ENCODE measurements at places on chromosomes 1 and 21.

DNA sequence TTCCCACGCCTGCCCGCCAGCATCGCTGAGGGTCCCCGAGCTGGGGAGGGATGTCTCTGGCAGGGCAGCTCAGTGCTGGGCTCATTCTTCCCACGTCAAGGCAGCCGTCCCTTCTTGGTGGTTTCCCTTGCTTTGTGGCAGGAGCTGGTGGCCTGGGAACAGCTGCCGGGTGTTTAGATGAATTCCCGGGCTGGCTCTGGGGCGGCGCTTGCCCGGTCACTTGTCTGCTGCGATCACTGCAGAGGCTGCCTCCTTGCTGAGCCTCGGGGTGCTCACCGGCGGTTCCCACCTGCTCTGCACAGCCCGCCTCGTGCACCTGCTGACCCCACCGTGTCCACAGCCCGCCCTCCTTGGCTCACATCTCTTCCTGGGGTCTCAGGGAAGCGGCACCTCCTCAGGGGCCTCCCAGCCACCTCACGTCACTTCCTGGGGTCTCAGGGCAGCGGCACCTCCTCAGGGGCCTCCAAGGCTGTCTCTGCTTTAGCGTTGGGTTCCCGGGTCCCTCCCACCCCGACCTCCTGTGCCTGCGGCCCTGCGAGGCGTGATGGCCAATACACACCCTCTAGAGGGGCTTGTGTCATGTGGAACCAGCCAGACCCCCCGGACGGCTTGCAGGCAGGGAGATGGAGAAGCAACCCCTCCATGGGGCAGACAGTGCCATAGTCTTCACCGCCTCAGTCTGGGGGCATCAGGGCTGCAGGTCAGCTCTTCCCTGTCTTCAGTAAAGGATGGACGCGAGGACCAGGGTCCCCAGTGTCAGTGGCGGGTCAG is 13.5 kb downstream of the COL18A1 start:
- no peak for DNase-seq

DNA sequence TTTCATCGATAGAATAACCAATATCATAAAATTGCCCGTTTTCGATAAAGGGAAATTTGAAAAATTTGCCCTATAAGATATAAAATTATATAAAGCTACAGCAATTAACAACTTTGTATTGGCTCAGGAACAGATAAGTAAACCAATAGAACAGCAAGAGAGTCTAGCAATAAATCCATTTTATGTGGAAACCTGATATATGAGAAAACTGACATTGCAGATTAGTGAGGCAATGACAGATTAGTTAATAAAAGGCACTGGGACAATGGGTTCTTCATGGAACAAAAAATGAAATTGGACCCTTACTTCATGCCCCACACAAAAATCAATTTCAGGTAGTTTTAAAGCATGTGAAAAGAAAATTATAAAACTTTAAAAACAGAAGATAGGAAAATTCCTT is 169.9 kb upstream of the ST6GALNAC5 start:
- DNase-seq = no peak

DNA sequence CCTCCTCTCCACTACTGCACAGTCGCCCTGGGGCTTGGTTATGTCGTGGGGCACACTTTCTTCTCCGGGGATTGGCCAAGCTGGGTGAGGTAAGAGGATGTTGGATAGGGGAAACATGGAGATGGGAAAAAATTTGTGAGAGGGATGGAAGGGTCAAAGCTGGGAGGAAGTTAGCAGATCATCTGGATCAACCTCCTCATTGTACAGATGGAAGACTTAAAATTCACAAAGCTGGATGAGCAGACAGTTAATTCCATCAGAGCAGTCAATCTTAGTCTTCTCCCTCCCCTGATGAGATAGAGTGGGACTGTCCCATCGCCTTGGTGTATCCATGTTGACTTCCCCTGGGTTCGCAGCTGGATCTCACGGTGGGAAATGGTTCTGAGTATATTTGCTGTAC is 69.6 kb upstream of the CNTN2 start:
- DNase-seq = no peak

- DNase-seq = no peak
Measured at GRCh38 chr1:184828369-184828717, 73.7 kb upstream of the EDEM3 start.

DNA sequence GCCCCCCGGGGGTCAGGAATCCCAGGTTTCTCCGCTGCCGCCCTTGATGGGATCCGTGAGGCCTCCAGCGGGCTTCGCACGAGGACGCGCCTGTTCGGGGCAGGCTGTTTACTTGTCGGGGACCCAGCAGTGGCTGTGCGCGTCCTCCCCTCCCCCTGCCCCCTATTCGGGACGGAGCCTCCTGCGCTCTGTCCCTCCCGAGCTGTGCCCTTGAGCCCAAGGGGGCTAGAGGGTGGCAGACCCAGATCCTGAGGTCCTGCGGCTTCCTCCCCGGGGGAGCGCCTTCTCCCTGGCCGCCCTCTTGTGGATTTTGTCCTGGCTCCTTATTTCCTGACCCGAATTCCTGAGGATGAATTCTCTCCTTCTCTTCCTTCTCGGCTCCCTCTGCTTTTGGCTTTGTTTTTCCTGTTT is 38.4 kb downstream of the PIK3CD start:
- DNase-seq = peak; percentile 24

GRCh38 chr1:231953660-231954059 is 327.1 kb downstream of the DISC1 start:
- DNase-seq = no peak

- DNase-seq = no peak
Measured at GRCh38 chr1:221069178-221069903, 190.1 kb downstream of the HLX start.

GRCh38 chr1:10679496-10680220 is 116.8 kb downstream of the CASZ1 start:
- peak; percentile 78 for DNase-seq

DNA sequence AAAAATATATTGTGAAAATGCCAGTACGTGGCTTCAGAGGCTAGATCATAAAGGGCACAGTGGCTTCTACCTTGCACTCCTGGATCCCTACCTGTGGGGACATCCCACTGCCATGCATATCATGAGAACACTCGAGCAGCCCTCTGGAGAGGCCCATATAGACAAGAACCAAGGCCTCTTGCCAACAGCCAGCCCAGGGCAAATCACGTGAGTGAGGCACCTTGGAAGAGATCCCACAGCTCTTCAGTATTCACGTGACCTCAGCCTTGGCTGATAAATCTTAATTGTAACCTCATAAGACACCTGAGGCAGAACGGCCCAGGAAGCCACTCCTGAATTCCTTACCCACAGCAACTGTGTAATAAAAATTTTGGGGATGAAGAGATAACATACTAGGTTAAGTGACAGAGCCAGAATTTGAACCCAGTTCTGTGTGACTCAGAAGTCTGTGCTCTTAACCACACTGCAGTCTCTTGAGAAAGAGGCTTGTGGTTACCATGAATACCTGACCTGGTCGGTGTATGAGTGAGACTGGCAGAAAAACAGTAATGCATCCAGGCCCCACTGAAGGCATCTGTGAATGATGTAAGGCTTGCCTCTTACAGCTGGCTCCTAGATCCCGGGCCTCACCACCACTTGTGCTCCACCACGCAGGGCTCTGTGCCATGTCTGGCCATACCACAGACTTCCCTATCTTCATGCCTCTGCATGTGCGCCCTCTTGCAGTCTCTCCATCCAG is 6.9 kb upstream of the A3GALT2 start:
- peak; percentile 100 for DNase-seq

GRCh38 chr1:22711591-22712501 is 1.2 kb downstream of the EPHB2 start:
- peak; percentile 52 for DNase-seq

- no peak for DNase-seq
Measured at GRCh38 chr1:171954361-171954760, 113.1 kb downstream of the DNM3 start.

DNA sequence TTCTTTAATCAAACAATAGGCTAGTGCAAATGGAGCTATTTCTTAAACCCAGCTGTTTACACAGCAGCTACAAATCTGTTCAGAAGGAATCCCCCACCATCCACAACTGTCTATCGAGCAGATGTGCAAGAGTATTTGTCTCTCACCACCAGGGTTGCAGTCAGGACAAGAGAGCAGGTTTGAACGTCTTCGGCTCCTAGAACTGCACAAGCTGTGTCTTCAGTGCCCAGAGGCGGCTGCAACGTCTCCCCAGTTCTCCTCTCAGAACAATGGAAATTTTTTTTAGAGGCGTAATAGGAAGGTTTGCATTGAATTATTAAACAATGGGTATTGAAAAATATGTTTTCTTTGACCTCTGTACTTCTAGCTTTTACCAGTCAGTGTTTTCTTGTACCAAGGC is 7.3 kb downstream of the OVAAL start:
- no peak for DNase-seq

- peak; percentile 53 for DNase-seq
Measured at GRCh38 chr1:205226868-205227583, 720 bp upstream of the TMCC2 start.

- DNase-seq = peak; percentile 84
Measured at GRCh38 chr1:27536767-27537166, 46.8 kb upstream of the WASF2 start.
